ENCODE measurements at places on chromosomes 2 and 18.
A peak's percentile ranks its signal among the peaks of the same experiment; 100 is the strongest.

- no peak for DNase-seq
Observed at GRCh38 chr2:155839991-155840390, 492.5 kb downstream of the NR4A2 start.

GRCh38 chr18:9867071-9867594 is 18.6 kb upstream of the TXNDC2 start:
- DNase-seq: no peak

DNA sequence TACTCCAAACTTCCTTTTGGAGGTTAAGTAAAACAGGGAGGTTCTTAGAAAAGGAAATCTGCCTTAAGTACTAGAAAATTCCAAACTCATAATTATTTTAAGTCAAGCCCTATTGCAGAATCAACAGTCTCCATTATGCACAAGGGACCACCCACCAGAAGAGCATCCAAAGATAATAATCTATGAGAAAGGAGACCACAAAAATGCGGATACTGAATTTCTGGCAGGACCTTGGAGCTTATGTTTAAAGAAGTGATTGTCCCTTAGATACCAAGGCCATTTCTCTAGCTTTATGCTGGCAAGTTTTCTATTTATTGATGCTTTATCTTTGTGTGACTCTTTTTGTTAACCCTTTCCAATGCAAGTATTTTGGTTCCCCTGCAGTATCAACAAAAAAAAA is 404.0 kb upstream of the MMADHC start:
- DNase-seq: peak; percentile 20

DNA sequence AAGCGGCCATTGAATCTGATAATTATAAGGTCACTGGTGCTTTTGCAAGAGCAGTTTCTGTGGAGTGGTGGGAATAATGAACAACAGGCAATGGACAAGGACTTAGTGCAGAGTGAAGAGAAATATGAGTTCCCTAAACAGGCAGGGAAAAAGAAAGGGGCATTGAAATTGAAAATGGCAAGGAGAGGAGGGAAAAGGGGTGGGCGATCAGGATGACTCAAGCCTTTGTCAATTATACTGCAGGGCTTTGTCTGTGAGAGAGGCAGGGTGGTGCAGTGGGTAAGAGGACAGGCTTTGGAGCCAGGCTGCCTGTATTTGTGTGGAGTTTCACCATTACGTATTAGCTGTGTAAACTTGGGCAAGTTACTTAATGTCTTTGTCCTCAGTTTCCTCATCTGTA is 29.5 kb upstream of the PAIP2B start:
- DNase-seq: no peak

- DNase-seq: no peak
Observed at GRCh38 chr2:203431391-203432185, 103.4 kb downstream of the ABI2 start.

DNA sequence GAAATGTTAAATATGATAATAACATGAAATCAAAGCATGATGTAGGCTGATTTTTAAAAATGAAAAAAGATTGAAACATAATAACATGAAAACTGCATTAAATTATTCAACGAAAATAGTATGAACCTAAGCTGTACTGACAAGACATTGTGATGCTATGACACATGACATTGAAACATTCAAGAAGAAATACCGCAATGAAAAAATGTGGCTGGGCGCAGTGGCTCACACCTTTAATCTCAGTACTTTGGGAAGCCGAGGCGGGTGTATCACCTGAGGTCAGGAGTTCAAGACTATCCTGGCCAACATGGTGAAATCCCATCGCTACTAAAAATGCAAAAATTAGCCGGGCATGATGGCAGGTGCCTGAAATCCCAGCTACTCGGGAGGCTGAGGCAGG is 14.6 kb downstream of the CXCR1 start:
- no peak for DNase-seq

GRCh38 chr18:23134780-23135549 is at the start of gene CABLES1:
TSS of gene CABLES1 (plus strand) at chr18:23135485. CDS start at chr18:23135763, 278 bp downstream.
- DNase-seq: peak; percentile 76

DNA sequence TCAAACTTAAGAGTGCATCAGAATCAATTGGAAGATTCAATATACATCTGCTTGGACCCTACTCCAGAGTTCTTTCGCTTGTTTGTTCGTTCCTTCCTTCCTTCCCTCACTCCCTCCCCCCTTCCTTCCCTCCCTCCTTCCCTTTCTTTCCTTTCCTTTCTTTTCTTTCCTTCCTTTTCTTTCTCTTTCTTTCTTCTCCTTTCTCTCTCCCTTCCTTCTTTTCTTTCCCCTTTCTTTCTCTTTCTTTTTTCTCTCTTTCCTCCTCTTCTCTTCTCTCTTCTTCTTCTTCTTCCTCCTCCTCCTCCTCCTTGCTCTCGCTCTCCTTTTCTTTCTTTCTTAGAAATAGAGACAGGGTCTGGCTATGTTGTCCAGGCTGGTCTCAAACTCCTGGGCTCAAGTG is 45.9 kb downstream of the MTHFD2 start:
- DNase-seq: no peak

GRCh38 chr2:70918016-70918415 is 17.7 kb upstream of the ATP6V1B1 start:
- no peak for DNase-seq

- peak; percentile 49 for DNase-seq
Observed at GRCh38 chr18:13558124-13558523, 168.2 kb downstream of the FAM210A start.

- no peak for DNase-seq
Observed at GRCh38 chr2:217802876-217803652, 199.7 kb downstream of the TNS1 start.

- DNase-seq: peak; percentile 17
Observed at GRCh38 chr2:55581435-55581834, 36.0 kb downstream of the PPP4R3B start.

DNA sequence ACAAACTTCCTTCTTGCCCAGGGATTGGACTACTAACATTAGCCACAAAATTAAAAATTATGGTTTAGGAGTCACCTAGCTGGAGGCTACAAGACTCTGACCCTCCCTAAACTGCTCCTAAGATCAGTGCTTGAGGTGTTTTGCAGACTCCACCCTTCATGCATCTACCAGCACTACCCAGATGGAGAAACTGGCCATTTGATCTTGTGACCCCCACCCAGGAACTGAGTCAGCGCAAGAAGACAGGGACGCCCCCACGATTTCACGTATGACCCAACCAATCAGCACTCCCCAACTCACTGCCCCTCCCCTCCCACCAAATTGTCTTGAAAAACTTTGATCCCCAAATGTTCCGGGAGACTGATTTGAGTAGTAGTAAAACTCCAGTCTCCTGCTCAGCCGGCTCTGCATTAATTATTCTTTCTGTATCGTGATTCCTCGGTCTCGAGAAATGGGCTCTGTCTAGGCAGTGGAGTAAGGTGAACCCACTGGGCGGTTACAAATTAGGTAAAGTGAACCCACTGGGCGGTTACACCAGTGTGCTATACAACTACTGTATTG is 40.1 kb upstream of the CCDC88A start:
- DNase-seq: no peak

- DNase-seq: no peak
Observed at GRCh38 chr18:74540652-74541421, 6.5 kb downstream of the CNDP1 start.

GRCh38 chr2:46943881-46944798 is 28.5 kb upstream of the MCFD2 start:
- DNase-seq: no peak

- DNase-seq: no peak
Observed at GRCh38 chr2:46837704-46838103, 77.9 kb downstream of the MCFD2 start.

- DNase-seq: no peak
Observed at GRCh38 chr2:178859730-178860129, 52.5 kb upstream of the TTN start.
